Left ventricle myocardium superior (tissue), 1 donor: ENCODE measurements at places on chromosomes 12 and 14. TPM values are rescaled to one million over a fixed set of nuclear protein-coding genes. Genes with fewer than 3 reads are reported as not detected.
A peak's percentile ranks its signal among the peaks of the same experiment; 100 is the strongest.

The FAM181A gene
- not detected for total RNA-seq

DNA sequence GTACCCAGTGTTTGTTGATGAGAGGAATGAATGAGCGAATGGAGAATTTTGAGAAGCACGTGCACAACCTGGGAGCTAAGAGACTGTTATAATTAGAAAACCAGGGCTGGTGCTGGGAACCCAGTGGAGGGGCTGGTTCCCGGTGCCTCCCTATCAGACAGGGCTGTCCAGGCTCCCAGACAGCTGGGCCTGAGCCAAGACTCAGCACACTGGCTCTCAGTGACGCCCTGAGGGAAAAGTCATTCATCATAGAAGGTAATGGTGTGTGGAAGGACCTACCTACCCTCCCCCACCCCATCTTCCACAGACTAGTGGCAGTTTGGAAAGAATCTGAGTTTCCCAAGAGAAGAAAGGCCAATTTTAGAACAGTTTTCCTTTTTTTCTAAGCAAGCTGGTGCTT, 34.7 kb downstream of the KCNA5 start:
- DNase-seq, result peak; percentile 87

The CLEC2D gene
- total RNA-seq, result 4.2 TPM

DNA sequence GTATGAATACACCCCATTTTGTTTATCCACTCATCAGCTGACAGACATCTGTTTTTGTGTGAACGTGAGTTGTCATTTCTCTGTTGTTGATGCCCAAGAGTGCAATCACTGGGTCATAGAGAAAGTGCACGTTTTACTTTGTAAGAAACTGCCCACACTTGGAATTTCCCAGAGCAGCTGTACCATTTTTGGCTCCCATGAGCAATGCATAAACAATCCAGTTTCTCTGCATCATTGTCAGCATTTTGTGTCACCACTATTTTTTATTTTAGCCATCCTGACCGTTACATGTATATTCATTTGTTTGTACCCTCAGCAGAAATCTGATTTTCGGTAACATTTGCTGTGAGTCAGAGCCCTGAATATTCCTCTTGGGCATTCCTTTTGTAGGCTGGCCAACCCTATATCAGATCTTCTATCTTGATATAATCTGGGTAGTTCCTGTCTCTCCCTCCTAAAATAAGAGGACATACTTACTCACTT, 62.7 kb downstream of the RBM19 start:
- no peak for DNase-seq

GRCh38 chr14:72142328-72142727, 210.1 kb downstream of the RGS6 start:
- DNase-seq, result no peak

The TMPRSS12 gene
- not detected for total RNA-seq

- DNase-seq, result no peak
These were observed 117.2 kb downstream of the CALM1 start for GRCh38 chr14:90514015-90514398.

GRCh38 chr14:96098309-96098998, 59.3 kb downstream of the C14orf132 start:
- DNase-seq, result no peak

The CD69 gene
- total RNA-seq, result 1.1 TPM

DNA sequence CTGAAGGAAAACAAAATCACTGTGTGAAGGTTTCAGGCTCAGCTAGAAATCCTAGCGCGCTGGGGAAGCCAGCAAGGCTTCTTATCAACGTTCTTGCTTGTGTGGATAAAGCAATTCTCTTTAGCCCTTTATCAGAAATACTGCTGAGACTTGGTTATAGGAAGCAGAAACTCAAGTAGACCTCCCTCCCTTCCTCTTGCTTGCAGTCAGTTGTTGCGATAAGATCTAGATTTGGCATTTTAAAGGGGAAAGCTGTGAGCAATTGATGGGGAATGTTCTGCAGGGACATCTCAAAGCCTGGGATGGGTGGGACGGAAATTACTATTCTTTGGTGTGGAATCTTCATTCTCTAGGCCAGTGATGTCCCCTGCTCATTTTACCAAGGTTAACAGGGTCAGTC, 76.4 kb upstream of the ANO4 start:
- no peak for DNase-seq

The CEP170B gene
- 10.7 TPM for total RNA-seq

GRCh38 chr12:63900922-63901793, 56.7 kb downstream of the SRGAP1 start:
- DNase-seq, result no peak

DNA sequence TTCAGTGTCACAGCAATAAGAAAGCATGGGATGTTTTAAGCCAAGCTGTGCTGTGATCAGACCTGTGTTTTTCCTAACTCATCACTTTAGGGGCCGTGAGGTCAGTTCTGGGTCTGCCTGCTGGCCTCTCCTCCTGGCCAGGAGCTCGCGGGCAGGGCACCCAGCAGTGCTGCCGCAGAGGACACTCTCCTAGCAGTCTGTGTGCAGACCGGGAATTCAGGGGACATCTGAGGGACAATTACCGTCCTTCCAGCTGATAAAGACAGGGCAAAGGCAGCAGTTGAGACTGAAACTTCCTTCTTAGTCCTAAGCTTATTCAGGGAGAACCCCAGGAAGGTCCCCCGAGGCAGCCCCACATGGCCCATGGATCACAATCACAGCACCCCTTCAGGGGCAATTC, 89.6 kb downstream of the CHGA start:
- DNase-seq, result no peak

The MAP3K9 gene
- total RNA-seq, result 1.6 TPM

DNA sequence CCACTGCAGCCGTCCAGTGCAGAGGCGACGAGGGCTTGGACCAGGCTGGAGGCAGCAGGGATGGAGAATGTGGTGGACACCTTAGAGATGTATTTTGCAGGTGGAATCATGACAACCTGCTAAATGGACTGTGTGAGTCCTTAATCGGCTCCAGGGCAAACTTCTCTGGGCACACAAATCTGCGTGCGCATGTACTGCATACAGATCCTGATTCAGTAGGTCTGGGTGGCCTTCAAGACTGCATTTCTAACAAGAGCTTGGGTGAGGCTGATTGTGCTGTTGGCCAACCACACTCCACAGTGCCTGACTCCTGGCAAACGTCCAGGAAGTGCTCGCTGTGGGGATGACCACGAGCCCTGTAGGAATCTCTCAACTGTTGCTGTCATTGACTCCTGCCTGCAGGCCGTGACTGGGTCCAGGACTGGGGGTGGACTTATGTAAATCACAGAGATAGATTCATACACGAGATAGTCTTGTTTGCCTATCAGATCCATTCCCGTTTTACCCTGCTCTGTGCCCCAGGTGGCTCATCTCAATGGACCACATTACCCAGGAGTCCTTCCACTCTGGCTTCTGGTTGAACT, 27.2 kb downstream of the JDP2 start:
- DNase-seq, result peak; percentile 77

The C12orf60 gene
- 1.3 TPM for total RNA-seq

GRCh38 chr12:58513852-58514251, 406.5 kb downstream of the LRIG3 start:
- no peak for DNase-seq

GRCh38 chr12:4648104-4648500, 749 bp downstream of the AKAP3 start:
- DNase-seq, result no peak

DNA sequence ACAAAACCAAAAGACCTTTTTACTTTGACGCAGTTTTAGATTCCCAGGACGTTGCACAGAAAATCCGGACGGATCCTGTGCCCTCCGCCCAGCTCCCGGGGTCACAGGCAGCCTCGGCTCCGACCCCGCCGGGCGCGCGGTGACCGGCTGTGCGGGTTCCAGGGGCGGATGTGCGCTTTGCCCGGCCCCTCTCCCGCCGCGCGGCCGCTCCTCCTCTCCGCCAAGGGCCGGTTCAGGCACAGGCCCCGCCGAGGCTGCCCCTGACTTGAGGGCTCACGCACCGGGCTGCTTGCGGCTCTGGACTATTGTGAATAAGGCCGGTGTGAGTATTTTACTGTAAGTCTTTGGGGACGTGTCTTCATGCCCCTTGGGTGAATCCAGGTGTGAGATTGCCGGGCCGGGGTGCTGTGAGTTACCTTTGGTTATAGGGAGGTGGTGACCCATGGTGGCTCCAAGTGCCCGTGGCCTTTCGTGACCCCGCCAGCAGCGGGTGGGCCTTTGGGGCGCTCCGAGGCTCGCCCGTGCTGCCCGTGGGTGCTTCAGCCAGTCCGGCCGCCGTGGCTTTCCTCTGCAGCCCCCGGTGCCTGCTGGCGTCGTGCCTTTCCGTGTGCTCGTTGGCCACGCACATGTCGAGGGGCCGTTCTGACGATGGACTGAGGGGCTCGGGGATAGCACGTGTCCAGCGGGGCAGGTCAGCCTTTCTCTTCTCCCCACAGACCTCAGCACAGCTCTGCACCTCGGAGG, 45.9 kb downstream of the NOC4L start:
- DNase-seq, result no peak

The PPP4R4 gene
- total RNA-seq, result 0.30 TPM

DNA sequence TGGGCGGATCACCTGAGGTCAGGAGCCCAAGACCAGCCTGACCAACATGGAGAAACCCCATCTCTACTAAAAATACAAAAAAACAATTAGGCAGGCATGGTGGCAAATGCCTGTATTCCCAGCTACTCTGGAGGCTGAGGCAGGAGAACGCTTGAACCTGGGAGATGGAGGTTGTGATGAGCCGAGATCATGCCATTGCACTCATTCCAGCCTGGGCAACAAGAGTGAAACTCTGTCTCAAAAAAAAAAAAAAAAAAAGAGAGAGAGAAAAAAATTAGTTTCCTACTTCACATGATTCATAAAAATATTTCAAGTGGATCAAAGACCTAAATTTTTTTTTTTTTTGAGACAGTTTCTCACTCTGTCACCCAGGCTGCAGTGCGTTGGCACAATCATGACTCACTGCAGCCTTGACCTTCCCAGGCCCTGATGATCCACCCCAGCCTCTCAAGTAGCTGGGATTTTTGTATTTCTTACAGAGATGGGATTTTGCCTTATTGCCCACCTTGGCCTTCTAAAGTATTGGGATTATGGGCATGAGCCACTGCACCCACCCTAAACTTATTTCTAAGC, 24.9 kb downstream of the FCF1 start:
- DNase-seq, result no peak

The ERBB3 gene
- total RNA-seq, result 2.9 TPM

The TSPAN9 gene
- 159 TPM for total RNA-seq

DNA sequence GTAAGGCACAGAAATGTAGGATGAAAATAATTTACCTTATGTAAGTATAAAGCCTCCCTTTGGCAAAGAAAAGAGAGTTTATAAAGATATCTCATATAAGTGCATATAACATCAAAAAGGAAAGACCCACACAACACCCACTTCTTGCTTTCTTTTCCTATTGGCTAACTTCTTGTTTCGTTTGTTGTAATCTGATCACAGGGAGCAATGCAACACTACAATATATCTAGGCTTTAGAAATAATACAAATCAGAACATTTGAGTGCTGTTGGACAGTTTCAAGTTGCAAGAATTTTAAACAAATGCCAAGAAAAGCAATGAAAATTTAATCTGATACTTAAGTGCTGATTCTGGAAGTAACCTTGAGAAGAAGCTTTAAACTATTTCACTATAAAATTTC, 1.3 kb downstream of the FGD6 start:
- no peak for DNase-seq

DNA sequence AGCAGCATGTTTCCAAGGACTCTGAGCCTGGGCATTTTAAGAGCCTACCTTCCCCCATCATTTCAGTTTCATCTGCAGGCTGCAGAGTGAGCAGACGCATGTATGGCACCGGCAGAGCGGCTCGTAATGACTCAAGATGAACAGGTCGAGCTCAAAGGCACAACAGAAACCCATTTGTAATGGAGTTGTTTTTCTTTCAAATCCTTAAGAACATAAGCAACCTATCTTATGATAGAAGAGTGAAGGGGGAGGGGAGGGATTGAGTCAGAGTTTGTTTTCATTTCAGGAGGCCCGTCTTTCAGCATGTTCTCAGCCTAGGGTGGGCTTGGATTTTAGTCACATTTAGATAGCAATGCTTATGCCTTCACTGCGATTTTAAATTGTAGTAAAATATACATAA, 54.9 kb upstream of the CISTR start:
- DNase-seq, result no peak

The NTS gene
- total RNA-seq, result 0.20 TPM

GRCh38 chr12:49346659-49347310, at the start of gene DNAJC22:
TSS of gene DNAJC22 (plus strand) at chr12:49346888. CDS start at chr12:49348873, 1,985 bp downstream.
- no peak for DNase-seq

DNA sequence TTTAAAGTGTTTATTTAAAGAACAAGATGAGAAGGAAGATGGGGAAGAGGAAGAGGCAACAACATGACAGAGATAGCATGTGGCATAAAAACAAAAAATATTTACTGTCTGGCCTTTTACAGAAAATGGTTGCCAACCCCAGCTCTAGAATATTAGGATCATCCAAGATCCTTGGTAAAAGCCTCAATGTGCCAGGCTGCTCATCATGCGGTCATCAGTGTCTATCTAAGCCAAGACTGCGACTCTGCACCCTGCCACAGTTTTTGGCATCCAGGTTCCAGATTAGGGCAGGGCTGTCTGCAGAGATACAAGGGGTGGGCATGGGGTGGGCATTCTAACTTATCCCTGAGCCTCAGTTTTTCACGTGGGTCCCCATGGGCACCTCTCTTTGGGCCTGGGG, 46.9 kb upstream of the CNTN1 start:
- no peak for DNase-seq

DNA sequence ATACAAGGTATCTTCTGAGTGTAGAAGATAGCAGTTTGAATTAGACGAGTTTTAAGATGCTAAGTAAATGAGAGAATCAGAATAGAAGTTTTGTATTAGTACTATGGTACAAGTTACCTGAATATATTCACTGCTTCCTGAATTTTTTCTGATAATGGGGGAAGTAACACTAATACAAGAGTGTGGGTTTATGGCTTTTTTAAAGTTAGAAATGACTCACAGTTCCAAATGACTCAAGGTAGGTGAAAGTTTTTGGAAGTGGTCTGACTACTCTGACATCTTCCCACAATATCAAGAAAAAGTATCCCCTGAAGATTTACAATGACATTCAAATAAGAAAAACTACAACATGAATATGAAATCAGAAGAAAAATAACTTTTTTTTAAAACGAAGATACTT, 123.7 kb upstream of the GARIN6 start:
- DNase-seq, result no peak

The ENDOU gene
- 0.30 TPM for total RNA-seq

The PRB2 gene
- total RNA-seq, result not detected

DNA sequence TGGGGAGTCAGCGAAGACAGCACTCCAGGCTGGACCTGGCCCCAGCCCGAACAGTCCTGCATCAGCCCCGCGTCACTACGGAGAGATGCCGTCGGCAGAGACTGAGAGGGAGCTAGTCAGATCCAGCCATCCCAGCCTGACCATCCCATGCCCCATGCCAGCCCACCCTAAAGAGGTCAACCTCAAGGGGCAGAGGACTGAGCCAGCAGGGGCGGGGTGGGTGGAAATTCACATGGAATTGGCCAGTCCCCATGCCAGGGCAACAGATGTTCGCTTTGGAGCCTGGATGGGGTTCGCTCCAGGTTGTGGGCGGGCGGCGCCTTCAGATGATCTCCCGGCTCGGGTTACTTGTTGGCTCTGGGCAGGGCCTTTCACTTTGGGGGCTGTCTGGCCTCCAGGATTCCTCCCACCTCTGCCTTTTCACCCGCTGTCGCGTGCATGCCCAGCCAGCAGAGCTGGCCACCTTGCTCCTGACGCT, 154.3 kb downstream of the TSPAN9 start:
- peak; percentile 61 for DNase-seq

The ZNF891 gene
- total RNA-seq, result 1.0 TPM
